Esophagus squamous epithelium (tissue), 5 donors: ENCODE measurements at places on chromosomes 3 and 15.

GRCh38 chr3:133152056-133152455 lies 113.9 kb downstream of the TMEM108 start:
- no peak for DNase-seq

- DNase-seq, result no peak
Observed at GRCh38 chr3:67292356-67293121, 294.4 kb downstream of the KBTBD8 start.

DNA sequence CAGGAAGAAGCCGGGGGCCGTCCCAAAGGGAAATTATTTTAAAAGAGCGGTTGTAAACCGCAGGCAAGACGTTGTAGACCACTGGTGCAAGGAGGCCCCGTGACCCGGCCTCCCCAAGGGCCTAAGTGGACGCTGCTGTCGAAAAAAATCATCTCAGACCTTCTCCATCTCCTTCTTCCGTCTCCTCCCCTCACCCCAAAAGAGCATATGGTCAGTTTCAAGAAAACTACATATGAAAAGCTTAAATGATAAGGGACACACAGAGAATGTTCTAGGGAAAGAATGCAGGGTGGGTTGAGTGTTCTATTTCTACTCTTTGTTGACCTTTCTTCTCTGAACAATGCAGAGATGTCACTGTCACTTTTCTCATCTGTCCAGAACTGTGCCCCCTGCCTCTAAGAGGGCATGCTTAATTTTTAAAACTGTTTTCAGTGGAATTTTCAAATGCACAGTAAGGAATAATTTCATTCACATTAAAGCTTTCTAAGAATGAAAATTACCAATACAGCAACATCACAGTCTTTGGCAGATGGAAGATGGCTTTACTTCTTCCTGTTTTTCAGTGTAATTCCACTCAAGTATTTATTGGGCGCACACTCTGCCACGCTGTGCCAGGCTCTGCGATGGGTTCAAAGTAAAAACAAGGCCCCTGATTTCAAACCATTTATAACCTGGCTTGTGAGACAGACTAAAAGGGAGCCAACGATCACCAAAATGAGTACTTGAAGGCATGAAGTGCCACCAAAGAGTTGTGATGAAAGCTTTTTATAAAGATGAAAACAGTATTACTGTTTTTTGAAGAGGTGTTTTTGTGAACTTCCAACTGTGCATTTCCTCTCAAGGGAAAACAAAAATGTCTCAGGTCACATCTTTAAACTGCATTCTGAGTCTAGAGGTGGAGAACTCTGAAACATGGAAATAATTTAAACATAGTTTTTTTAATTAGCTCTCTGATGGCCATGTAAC lies 891 bp upstream of the TOP2B start:
- no peak for DNase-seq

DNA sequence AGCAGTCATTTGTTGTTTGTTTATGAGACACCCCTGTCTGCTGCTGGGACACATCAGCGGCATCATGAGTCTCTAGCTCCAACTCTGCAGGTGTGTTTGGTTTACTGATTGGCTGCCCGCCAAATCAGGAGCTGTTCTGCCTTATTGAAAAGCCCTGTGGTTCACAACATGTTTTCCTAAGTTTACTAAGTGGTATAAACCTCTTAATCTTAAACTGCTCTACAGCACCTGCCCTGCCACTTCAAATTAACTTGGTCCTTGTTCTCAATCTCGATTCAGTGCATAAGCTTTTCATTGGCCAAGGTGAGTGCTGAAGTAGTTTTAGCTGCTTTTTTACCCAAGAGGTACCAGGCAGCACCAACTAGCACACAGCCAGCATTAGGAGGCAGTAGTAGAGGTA lies 77.8 kb upstream of the WDR72 start:
- DNase-seq, result no peak

DNA sequence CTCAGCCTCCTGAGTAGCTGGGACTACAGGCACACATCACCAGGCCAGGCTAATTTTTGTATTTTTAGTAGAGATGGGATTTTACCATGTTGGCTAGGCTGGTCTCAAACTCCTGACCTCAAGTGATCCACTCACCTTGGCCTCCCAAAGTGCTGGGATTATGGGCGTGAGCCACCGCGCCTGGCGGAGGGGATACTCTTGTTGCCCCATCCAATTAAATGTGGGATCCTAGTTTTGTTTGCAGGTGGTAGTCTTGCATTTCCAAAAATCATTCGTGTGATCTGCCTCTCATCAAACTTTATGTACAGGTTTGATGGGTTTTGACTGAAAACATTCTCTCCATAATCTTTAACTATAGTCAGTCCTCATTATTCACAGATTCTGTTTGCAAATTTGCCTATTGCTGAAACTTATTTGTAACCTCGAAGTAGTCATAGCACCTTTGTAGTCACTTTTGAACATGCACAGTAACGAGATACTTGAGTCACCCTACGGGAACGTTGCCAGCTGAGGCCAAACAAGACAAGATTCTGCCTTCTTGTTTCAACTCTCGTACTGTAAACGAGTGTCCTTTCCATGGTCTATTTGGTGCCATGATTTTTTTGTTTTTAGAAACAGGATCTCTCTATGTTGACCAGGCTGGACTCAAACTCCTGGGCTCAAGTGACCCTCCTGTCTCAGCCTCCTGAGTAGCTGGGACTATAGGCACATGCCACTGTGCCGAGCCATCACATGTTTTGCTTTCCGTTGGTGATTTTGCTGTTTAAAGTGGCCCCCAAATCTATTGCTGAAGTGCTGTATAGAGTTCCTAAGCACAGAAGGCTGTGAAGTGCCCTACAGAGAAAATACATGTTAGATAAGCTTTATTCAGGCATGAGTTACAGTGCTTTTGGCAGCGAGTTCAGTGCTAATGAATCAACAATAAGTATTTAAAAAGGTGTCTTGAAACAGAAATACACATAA lies 8.1 kb upstream of the MAPK6 start:
- DNase-seq, result no peak

DNA sequence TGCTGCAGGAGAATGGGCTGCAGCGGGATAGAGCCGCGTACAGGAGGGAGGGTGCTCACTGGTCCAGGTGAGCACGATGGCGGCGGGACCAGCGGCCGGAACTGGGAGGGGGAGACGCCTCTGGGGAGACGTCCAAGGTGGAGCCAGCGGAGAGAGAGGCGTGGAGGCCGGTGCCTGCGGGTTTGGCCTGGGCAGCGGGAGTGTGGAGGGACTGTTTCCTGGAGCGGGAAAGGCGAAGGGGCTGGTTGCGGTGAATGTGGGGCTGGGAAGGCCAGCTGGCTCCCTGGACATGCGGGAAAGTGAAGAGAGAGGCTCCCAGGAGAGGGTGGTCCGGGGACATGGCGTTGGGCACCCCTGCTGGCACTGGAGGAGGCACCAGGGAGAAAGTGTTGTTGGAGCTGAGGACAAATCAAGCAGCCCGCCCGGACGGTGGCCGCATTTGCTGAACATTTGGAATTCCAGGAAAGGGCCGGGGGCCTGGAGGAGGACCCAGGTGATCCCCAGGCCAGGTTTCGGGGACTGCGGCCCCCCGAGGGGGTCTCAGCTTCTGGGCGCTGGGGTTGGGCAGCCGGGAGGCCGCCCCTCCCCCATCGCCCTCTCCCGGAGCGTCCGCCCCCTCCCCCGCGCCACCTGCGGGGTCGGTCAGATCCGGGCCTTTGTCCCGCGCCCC lies 34.3 kb downstream of the DNAJB8 start:
- DNase-seq, result no peak

DNA sequence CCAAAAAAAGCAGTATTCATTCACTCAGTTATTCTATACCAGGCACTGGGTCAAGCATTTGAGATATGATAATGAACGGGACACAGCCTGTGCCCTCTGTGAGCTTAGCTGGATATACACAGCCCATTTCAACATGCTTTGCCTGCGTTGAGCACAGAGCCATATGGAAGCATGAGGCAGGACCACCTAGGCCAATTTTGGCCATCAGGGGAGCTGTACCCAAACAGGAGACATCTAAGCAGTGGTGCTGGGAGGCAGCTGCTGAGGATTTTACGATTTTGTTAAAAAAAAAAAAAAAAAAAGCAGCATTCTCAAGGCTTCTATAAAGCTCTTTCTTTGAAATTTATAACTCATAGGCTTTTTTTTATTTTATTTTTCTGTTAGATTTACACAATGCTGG lies 87.2 kb upstream of the SLC2A2 start:
- no peak for DNase-seq

- DNase-seq, result no peak
Observed at GRCh38 chr15:49460411-49460941, 37.4 kb downstream of the FGF7 start.

GRCh38 chr3:113844622-113845222 lies 6.1 kb downstream of the GRAMD1C start:
- DNase-seq, result no peak

DNA sequence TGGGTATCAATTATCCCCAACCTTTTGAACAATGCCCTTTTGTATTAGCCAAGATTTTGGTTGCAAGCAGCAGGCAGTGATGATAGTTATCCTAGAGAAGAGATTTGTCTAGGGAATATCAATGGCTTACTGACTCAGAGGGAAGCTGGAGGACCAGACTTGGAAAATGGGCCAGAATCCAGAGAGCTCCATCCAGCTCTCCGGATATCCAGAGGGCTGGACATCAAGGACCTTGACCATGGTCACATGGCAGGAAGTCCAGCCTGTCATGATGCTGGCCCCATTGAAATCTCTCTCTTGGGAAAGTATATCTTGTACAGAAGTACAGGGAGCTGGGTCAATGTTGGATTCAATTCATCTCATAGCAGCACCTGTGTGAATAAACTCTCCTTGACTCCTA lies 148.5 kb upstream of the PDZRN3 start:
- DNase-seq, result no peak

DNA sequence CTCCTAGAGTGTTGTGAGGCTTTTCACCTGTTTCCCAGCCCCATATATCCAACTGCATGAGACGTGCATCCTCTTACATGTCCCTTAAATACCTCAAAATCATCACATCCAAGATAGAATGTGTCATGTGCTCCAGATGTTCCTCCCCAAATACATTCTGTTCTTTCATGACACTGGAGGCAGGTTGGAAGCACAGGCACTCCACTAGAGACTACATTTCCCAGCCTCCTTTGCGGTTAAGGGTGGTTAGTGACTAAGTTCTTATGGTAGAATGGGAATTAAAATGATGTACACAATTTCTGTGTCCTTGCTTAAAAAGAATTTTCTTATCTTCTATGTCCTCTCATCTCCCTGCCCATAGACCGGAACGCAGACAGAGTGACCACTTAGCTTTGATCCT lies 34.3 kb downstream of the TMEM40 start:
- no peak for DNase-seq

- no peak for DNase-seq
Observed at GRCh38 chr15:54029081-54029480, 50.8 kb downstream of the UNC13C start.

- no peak for DNase-seq
Observed at GRCh38 chr15:91974321-91974720, 120.8 kb downstream of the SLCO3A1 start.

DNA sequence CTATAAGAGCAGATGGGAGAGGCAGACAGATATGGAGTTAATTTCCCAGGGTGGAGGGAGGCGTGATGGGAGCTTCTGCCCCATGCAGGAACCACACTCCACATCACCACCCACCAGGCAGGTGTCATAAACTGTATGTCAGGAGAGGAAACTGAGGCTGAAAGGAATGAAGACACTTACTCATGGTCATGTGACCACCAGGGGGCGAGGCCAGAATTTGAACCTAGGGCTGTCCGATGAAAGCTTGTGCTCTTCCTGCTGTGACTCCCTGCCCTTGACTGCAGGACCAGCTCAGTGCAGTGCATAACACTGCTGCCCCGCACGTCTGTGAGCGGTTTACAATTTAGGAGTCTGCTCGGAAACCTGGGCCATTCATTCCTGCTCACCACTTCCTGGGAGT lies 28.8 kb downstream of the NUP210 start:
- DNase-seq, result no peak

GRCh38 chr15:98648654-98649471 lies 524 bp downstream of the IGF1R start:
- DNase-seq, result no peak

- DNase-seq, result no peak
Observed at GRCh38 chr3:98612996-98613517, 19.6 kb upstream of the CPOX start.

- DNase-seq, result no peak
Observed at GRCh38 chr15:28897861-28898585, 12.2 kb downstream of the APBA2 start.

DNA sequence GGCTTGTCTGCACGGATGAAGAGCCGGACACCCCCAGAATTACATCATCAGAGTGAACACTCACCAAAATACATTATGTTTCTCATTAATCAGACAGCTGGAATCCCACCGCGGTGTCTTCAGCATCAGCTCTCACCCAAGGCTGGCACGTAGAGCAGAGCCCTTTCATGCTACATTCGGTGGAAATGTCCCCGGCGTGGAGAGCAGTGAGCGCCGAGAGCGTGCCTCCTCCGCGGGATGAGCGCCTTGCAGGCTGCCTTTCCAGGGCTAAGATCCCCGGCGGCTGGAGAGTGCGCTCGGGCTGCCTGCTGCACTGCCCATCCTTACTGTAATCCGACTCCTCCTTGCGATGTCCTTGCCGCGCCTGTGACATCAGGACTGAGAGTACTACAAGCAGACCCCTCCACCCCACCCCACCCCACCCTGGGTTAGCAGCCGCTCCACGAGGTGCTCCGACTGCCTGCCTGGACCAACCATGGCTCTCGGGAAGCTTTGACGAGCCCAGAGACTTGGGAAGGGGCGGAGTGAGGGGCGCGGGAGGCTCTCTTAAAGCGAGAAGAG lies at the start of gene ZNF385D:
ZNF385D (minus strand) TSS at position 380 of the 561 bp plus-strand sequence; CDS start at position 86, 294 bp downstream.
- DNase-seq, result no peak

DNA sequence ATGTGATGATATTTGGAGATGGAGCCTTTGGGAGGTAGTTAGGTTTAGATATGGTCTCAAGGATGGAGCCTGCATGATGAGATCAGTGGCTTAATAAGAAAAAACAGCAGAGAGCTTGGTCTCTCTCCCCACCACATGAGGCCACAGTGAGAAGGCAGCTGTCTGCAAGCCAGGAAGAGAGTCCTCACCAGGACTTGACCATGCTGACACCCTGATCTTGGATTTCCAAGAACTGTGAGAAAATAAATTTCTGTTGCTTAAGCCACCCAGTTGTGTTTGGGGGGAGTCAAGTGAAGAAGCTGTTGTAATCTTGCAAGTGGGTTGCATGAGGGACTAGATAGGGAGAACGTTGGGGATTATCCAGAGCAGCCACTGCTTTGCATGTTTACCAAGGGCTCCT lies 62.3 kb upstream of the TNFAIP8L3 start:
- no peak for DNase-seq

GRCh38 chr3:32882603-32883025 lies 64.8 kb downstream of the TRIM71 start:
- no peak for DNase-seq
